ENCODE measurements at places on chromosomes 2 and 18.

- DNase-seq = no peak
Measured at GRCh38 chr2:98324181-98324580, 22.1 kb upstream of the CNGA3 start.

GRCh38 chr2:183950673-183951072 is 647.7 kb upstream of the ZNF804A start:
- no peak for DNase-seq

GRCh38 chr2:216349366-216349765 is 22.9 kb downstream of the MARCHF4 start:
- no peak for DNase-seq

DNA sequence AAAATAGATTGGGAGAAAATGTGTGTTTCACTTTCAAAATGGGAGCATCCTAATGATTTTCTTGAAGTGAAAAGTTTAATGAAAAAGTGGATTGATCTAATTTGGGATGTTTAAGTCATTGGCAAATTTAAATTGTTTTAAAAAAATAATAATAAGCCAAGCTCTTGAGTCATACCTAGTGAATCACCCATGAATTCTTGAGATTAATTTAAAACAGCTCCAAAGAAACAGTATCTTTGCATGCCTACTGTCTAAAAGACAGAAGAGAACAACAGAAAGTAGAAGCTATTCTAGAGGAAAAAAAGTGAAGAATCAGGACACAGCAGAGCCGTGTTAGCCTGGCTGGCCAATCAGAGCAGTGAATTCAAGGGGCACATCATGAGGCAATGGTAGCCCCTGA is 7.7 kb downstream of the ACVR1C start:
- DNase-seq = no peak

DNA sequence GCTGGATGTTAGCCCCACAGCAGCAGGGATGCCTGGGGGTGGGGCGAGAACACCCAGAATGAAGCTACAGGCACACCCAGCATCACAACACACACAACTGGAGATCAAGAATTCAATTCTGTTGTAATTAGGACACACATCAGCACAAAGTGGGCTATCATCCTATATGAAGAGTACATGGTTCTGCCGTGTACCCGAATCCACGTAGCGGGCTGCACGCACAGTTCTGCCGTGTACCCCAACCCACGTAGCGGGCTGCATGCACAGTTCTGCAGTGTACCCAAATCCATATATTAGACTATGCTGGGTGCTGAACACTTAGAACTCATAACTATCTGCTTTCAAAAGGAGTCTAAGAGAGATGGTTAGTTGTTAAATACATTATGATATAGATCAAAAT is 86.5 kb downstream of the EIPR1 start:
- no peak for DNase-seq

All from urothelium cell line (cell line).